ENCODE measurements at places on chromosomes 4 and X. TPM values are rescaled to one million over a fixed set of nuclear protein-coding genes. Genes with fewer than 3 reads are reported as not detected.

GRCh38 chrX:110222497-110223257, 95.2 kb downstream of the AMMECR1 start:
- H3K27ac ChIP-seq, result no peak overlapping the region
- H3K36me3 ChIP-seq, result no peaks in the 10 kb centered on the region
- peaks cover 47% of the 10 kb centered on the region for H3K27me3 ChIP-seq

DNA sequence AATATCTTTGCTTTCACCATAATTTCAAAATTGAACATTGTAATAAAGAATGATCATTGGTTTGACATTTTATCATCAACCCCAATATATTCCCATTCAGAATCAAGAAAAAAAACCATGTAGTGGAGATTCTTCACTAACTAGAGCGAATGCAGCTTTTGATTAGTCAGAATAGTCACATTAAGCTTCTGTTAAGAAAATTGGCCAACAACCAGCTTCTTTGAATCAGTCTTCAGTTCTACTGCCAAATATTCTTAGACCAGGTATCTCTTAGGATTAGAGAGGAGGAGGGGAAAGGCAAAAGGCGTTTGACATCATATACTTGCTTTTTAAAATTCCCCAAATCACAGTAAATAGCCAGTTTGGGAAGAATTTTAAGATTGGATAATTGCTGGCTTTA, 22.2 kb upstream of the TBC1D8B start:
- H3K4me3 ChIP-seq, result no peak overlapping the region
- H3K4me1 ChIP-seq, result no peaks in the 10 kb centered on the region
- H3K27ac ChIP-seq, result no peak overlapping the region
- peak; percentile 16 for DNase-seq
- no peaks in the 10 kb centered on the region for H3K36me3 ChIP-seq

- H3K27ac ChIP-seq, result no peak overlapping the region
- H3K4me1 ChIP-seq, result no peaks in the 10 kb centered on the region
- no peaks in the 10 kb centered on the region for H3K36me3 ChIP-seq
- no peak for DNase-seq
- H3K27me3 ChIP-seq, result peaks cover 21% of the 10 kb centered on the region
Measured at GRCh38 chrX:54824722-54825121, 17.2 kb downstream of the MAGED2 start.

- no peak overlapping the region for H3K4me3 ChIP-seq
- no peaks in the 10 kb centered on the region for H3K36me3 ChIP-seq
- no peaks in the 10 kb centered on the region for H3K27me3 ChIP-seq
- no peak overlapping the region for H3K27ac ChIP-seq
- peaks cover 5% of the 10 kb centered on the region for H3K4me1 ChIP-seq
- DNase-seq, result no peak
Measured at GRCh38 chrX:79117078-79117477, 27.4 kb upstream of the GPR174 start.

DNA sequence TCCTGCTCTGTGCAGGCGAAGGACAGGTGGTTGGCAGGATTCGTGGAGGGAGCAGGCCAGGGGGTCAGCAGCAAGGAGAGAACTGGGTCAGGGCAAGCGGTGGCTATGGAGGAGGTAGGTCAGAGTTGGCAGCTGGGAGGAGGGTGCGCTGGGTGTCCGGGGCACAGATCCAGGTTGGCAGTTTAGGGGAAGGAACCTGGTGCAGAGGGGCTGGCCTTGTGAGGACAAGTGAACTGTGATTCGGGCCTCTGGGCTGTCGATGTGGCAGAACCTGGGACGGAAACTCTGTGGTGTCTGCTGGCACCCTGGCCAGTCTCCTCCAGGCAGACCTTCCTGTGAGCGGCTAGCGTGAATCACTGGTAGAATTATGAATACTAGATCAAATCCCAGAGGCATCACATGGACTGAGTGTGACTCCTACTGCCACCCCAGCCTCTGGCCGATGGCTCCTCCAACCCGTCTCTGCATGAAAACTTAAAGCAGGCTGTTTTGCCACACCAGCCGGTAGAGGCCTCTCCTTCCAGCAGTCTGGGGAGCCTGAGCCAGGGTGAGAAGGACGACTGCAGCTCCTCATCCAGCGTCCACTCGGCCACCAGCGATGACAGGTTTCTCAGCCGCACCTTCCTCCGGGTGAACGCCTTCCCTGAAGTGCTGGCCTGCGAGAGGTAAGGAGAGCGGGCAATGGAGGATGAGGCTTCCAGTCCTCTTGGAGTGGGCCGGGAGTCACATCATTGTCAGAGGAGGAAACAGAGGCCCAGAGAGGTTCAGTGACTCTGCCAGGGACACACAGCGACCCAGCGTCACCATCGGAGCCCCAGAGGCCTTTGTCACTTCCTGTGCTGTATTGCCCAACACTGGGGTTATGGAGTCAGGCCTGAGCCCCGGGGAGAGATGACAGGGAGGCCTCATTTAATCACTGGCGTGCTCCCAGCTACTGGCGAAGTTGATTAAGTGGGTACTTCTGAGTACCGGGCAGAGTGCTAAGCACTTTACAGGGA, 20.3 kb downstream of the EVC start:
- H3K4me1 ChIP-seq, result no peaks in the 10 kb centered on the region
- peaks cover 38% of the 10 kb centered on the region for H3K36me3 ChIP-seq
- H3K4me3 ChIP-seq, result no peak overlapping the region
- H3K27ac ChIP-seq, result peak overlapping the region; percentile 27

DNA sequence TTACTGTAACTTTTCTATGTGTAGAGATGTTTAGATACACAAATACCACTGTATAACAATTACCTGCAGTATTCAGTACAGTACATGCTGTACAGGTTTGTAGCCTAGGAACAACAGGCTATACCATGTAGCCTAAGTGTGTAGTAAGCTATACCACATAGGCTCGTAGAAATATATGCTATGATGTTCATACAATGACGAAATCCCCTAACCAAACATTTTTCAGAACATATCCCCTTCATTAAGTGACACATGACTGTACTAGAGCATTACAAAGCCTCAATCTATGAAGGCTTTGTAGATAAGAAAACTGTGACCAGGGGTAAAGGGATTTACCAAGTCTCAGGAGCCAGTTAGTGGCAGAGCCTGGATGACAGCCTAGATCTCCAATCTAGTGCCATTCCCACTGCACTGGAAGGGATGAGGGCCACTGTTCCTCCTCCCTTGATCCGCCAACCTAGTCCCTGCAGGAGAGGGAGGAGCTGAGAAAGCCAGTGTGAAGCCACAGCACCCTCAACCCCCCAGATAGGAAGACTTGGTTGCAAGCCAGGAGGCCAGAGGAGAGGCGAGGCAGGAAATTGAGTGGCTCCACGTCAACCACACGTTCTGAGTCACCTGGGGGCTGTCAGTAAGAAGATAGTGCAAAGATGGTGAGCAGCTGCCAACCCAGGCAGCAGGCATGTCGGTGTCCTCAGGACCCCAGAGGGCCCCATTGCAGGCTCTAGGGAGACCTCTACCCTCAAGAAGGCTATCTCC, 227.7 kb downstream of the BCOR start:
- peaks cover 27% of the 10 kb centered on the region for H3K27me3 ChIP-seq
- H3K4me3 ChIP-seq, result no peak overlapping the region
- H3K4me1 ChIP-seq, result no peaks in the 10 kb centered on the region
- H3K27ac ChIP-seq, result no peak overlapping the region
- peak; percentile 79 for DNase-seq

- H3K4me3 ChIP-seq, result no peak overlapping the region
- H3K27ac ChIP-seq, result no peak overlapping the region
- H3K36me3 ChIP-seq, result no peaks in the 10 kb centered on the region
- peak; percentile 57 for DNase-seq
- peaks cover 6% of the 10 kb centered on the region for H3K4me1 ChIP-seq
Measured at GRCh38 chrX:22300130-22300529, 27.4 kb downstream of the CBLL2 start.

DNA sequence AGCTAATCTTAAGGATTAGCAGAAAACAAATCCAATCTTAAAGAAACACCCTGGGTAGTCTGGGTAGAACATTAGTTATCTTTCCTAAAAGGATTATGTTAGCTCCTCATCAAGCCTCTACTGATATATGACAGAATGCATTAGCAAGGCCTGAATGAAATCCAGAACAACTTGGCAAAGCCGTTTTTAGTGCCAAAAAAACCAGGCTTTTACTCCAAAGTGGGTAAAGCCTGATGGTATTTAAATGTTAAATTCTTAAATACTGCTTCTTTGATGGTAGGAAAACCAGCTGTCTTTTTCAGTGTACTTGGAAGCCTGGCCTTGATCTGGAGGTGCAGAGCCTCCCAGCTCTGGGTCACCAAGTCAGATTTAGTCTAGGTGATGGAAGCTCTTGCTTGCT, 120.4 kb downstream of the GATB start:
- H3K36me3 ChIP-seq, result peaks cover 6% of the 10 kb centered on the region
- no peak for DNase-seq
- no peak overlapping the region for H3K4me3 ChIP-seq
- no peaks in the 10 kb centered on the region for H3K27me3 ChIP-seq

DNA sequence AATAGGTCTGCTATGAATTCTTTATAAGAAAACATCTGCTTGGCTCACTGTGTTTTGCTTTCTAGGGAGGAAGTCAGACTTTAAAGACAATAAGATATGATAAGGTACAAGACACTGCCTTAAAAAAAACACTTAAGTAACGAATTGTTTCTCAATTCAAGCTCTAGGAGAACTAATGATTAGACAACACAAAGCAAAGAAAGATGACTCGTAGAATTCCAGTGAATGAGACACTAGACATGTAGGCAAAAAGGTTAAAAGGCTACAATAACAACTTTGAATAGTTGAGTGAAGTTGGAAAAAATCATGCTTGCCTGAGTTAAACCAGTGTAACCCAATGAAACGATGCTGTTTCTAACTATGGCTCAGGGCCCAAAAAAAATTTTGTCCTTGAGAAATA, 344.4 kb upstream of the ACTRT1 start:
- DNase-seq, result peak; percentile 1
- no peak overlapping the region for H3K27ac ChIP-seq
- H3K4me3 ChIP-seq, result no peak overlapping the region
- H3K4me1 ChIP-seq, result no peaks in the 10 kb centered on the region
- no peaks in the 10 kb centered on the region for H3K27me3 ChIP-seq
- H3K36me3 ChIP-seq, result no peaks in the 10 kb centered on the region

GRCh38 chrX:27276751-27277150, 186.4 kb downstream of the PPP4R3C start:
- H3K4me1 ChIP-seq, result no peaks in the 10 kb centered on the region
- H3K4me3 ChIP-seq, result no peak overlapping the region
- no peaks in the 10 kb centered on the region for H3K27me3 ChIP-seq
- DNase-seq, result no peak
- no peak overlapping the region for H3K27ac ChIP-seq

DNA sequence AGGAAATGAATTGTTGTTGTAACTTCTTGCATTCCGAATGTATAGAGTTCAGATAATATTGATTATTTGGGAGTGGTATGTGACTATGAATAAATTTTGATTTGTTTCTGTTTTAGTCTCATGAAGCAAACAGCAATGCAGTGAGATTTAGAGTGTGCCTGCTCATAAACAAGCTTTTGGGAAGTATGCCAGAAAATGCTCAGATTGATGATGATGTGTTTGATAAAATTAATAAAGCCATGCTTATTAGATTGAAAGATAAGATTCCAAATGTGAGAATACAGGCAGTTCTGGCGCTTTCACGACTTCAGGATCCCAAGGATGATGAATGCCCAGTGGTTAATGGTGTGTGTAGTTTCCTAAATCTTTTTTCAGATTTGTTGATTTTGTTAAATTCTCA, 2.0 kb downstream of the NCAPG start:
- peak; percentile 16 for DNase-seq
- peak overlapping the region; percentile 89 for H3K4me3 ChIP-seq
- peaks cover 17% of the 10 kb centered on the region for H3K36me3 ChIP-seq
- H3K27me3 ChIP-seq, result no peaks in the 10 kb centered on the region
- H3K27ac ChIP-seq, result peak overlapping the region; percentile 98

- H3K4me3 ChIP-seq, result no peak overlapping the region
- peaks cover 97% of the 10 kb centered on the region for H3K36me3 ChIP-seq
- H3K4me1 ChIP-seq, result no peaks in the 10 kb centered on the region
- H3K27me3 ChIP-seq, result no peaks in the 10 kb centered on the region
Measured at GRCh38 chr4:99074816-99075215, 13.8 kb downstream of the ADH5 start.

DNA sequence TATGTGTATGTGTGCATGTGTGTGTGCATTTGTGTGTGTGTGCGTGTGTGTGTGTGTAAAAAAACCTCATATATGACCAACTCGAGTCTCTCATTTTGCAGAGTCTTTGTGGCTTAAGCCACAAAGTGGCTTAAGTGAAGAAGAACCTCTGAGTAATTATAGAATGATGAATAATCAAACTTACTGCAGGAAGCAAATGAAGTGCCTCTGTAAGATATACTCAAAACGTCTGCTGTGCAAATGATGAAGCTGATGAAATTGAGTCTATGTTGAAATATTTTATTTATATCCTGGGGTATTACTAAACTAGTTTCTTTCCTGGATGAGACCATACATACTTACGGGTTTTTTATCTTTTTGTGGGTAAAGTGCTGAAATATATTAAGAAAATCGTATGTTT, 1198.7 kb downstream of the PCDH7 start:
- peaks cover 5% of the 10 kb centered on the region for H3K36me3 ChIP-seq
- DNase-seq, result peak; percentile 41
- no peaks in the 10 kb centered on the region for H3K27me3 ChIP-seq
- no peak overlapping the region for H3K4me3 ChIP-seq
- no peak overlapping the region for H3K27ac ChIP-seq

DNA sequence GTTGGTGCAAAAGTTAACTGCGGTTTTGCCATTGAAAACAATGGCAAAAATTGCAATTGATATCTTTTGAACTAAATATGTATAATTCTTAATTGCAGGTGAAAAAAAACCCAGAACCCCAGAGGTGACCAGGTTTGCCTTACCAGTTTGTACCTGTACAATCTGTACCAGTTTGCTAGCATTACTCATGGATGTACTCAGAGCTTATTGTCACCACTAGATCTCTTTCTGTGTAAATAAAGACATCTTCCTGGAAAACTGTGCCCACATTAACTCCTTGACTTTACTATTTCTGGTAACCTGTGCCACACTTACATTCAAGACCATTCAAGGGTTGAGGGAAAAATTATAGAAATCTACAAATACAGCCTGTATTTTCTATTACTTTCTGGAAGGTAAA, 139.7 kb downstream of the ELOVL6 start:
- no peaks in the 10 kb centered on the region for H3K27me3 ChIP-seq
- H3K4me1 ChIP-seq, result peaks cover 22% of the 10 kb centered on the region
- DNase-seq, result no peak
- peaks cover 16% of the 10 kb centered on the region for H3K36me3 ChIP-seq
- H3K27ac ChIP-seq, result peak overlapping the region; percentile 73
- no peak overlapping the region for H3K4me3 ChIP-seq

GRCh38 chrX:40773809-40774208, 38.5 kb upstream of the MED14 start:
- peaks cover 17% of the 10 kb centered on the region for H3K4me1 ChIP-seq
- peak; percentile 43 for DNase-seq
- H3K27ac ChIP-seq, result no peak overlapping the region
- H3K36me3 ChIP-seq, result no peaks in the 10 kb centered on the region
- H3K4me3 ChIP-seq, result no peak overlapping the region

DNA sequence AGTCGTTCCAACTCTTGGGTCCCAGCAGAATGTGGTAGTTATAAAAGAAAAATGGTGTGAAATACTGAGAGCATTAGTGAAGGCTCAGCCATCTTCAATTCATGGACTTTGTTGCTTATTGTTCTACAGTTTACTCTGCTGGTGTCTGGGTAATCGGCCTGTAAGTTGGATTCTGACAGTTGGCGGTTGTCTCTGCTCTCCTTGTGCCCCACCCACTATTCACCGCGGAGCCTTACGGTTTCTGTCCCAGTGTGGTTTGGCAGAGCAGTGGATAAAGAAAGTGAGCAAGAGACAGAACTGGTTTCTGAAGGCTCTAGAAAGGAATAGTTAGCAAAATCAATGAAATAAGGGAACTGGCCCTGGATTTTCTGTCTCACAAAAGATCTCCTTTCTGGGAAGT, 9.1 kb downstream of the LONRF3 start:
- no peaks in the 10 kb centered on the region for H3K36me3 ChIP-seq
- H3K27me3 ChIP-seq, result peaks cover 30% of the 10 kb centered on the region
- no peak for DNase-seq
- no peaks in the 10 kb centered on the region for H3K4me1 ChIP-seq

Gene DCAF8L2
- total RNA-seq, result not detected

Gene TRIM61
- total RNA-seq, result 0.26 TPM

Gene CYTL1
- total RNA-seq, result not detected

Gene NHSL2
- total RNA-seq, result not detected

Gene SRPK3
- total RNA-seq, result not detected

Measured in MCF 10A (cell line).